ENCODE measurements at places on chromosomes 12 and 14. TPM values are rescaled to one million over a fixed set of nuclear protein-coding genes. Genes with fewer than 3 reads are reported as not detected.

FAM222A gene
- total RNA-seq: under 0.01 TPM

TAS2R31 gene
- total RNA-seq: 2.0 TPM

VRTN gene
- not detected for total RNA-seq

MYBPC1 gene
- not detected for total RNA-seq

WNT5B gene
- total RNA-seq: 0.79 TPM

CLEC2B gene
- total RNA-seq: 3.9 TPM

VIPAS39 gene
- total RNA-seq: 20.0 TPM

PTPN21 gene
- total RNA-seq: 7.6 TPM

LRRC43 gene
- under 0.01 TPM for total RNA-seq

CELA1 gene
- not detected for total RNA-seq

GPX2 gene
- 1.3 TPM for total RNA-seq

TRHDE gene
- 0.26 TPM for total RNA-seq

KRT79 gene
- total RNA-seq: 0.26 TPM

CHST11 gene
- total RNA-seq: 4.2 TPM

STXBP6 gene
- not detected for total RNA-seq

DLST gene
- total RNA-seq: 58.5 TPM

GNB3 gene
- 0.53 TPM for total RNA-seq

GPRC5A gene
- total RNA-seq: 16.1 TPM

TGM1 gene
- total RNA-seq: 88.7 TPM

PTGER2 gene
- not detected for total RNA-seq

IFNG-AS1 gene
- total RNA-seq: not detected

ASB2 gene
- 0.26 TPM for total RNA-seq

SOCS2 gene
- total RNA-seq: 14.3 TPM

DDX55 gene
- 16.5 TPM for total RNA-seq

CFAP251 gene
- 13.8 TPM for total RNA-seq

CCDC184 gene
- not detected for total RNA-seq

LTB4R gene
- total RNA-seq: 9.6 TPM

KERA gene
- not detected for total RNA-seq

TIGAR gene
- total RNA-seq: 11.8 TPM

FAM181A gene
- total RNA-seq: not detected

BMP4 gene
- 0.13 TPM for total RNA-seq

DHH gene
- not detected for total RNA-seq

NOP9 gene
- total RNA-seq: 23.2 TPM

TULP3 gene
- 22.7 TPM for total RNA-seq

STAB2 gene
- total RNA-seq: not detected

CLEC9A gene
- total RNA-seq: not detected

GYS2 gene
- total RNA-seq: 0.26 TPM

FAM90A1 gene
- not detected for total RNA-seq

DNAJC22 gene
- total RNA-seq: 0.26 TPM

GPR68 gene
- total RNA-seq: 0.77 TPM

SPX gene
- total RNA-seq: 6.3 TPM

KRT75 gene
- 7.3 TPM for total RNA-seq

AKT1 gene
- total RNA-seq: 164 TPM

MAX gene
- total RNA-seq: 42.4 TPM

MYF5 gene
- total RNA-seq: not detected

SERPINA1 gene
- 0.26 TPM for total RNA-seq

SOAT2 gene
- not detected for total RNA-seq

ZFYVE26 gene
- 11.3 TPM for total RNA-seq

BHLHE41 gene
- total RNA-seq: 2.1 TPM

XRCC3 gene
- total RNA-seq: 4.9 TPM

ALG10B gene
- 2.4 TPM for total RNA-seq

Measured in bronchial epithelial cell (primary cell).